ENCODE measurements at places on chromosomes 2 and 18. TPM values are rescaled to one million over a fixed set of nuclear protein-coding genes. Genes with fewer than 3 reads are reported as not detected.

GRCh38 chr2:37282746-37283145, 41.9 kb downstream of the PRKD3 start:
- no peak overlapping the region for H3K27ac ChIP-seq
- H3K4me3 ChIP-seq: no peak overlapping the region
- H3K4me1 ChIP-seq: no peaks in the 10 kb centered on the region
- DNase-seq: no peak
- peaks cover 40% of the 10 kb centered on the region for H3K36me3 ChIP-seq

The RAD51AP2 gene
- total RNA-seq: 1.2 TPM

DNA sequence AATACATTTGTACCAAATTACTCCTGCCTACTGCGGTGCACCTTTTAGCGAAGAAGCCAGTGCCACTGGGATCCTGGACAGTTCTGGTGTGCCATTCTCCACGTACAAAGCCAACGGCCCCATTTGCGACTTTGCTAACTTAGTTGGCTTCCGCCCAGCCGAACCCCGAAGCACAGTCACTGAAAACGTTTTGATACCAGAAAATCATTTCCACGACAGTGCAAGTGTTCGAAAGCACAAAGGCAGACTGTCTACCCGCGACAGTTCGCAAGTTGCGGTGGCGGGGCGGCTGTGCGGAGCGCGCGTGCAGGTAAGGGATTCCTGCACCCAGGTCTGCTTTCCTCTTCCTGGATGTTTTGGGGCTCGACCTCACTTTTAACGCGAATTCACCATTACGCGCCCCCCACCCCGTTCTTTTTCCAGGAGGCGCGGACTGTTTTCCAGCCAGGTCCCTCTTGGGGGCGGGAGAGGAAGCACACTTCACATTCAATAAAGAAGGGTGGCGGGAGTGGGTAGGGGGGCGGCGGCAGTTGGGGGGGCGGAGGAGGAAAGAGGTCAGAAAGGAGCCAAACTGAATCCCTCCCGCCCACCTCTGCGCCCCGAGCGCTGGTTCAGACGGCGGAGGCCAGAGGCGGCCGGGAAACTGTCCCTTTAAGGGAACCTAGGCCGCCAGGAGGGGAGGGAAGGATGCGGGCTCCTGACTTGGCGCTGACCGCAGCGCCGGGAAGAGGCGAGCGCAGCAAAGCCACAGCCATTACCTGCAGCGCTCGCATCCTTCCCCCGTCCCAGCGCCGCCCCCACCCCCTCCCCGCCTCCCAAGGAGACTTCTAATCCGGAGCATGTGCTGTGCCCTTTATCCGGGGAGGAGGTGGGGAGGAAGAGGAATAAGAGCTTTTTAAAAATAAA, 107.4 kb upstream of the KCTD1 start:
- peak overlapping the region; percentile 71 for H3K4me3 ChIP-seq
- peaks cover 64% of the 10 kb centered on the region for H3K27me3 ChIP-seq
- no peak overlapping the region for H3K27ac ChIP-seq
- H3K4me1 ChIP-seq: peaks cover 24% of the 10 kb centered on the region
- H3K36me3 ChIP-seq: no peaks in the 10 kb centered on the region
- DNase-seq: peak; percentile 76

DNA sequence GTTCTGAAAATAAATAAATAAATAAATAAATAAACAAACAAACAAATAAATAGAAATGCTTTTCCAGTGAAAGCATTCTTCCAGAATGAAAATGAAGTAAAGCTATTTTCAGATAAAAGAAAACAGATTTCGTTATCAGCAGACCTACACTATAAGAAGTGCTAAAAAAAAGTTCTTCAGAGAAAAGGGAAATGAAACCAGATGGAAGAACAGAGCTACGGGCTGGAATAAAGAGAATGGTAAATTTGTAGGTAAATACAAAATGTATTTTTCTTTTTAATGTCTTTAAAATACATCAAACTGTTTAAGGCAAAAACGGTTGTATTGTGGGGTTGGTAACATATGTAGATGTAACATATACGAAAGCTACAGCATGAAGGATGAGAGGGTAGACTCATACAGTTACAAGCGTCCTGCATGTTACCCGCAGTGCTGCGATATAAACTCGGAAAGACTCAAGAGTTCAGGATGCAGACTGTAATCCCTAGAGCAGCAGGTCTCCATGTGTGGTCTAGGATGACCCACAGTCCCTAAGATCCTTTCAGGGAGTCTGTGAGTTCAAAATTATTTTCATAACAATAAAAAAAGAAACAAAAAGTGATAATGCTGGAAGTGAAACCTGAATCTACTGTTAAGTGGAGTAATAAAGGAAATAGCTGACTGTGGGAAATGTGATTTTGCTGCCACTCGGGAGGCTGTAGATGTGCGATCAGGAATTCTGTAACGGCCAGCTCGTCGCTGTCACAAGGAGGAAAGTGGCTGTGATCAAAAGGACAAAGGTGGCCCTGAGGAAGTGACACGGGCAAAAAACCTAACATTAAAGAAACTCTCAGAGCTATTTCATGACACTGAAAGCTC, 5.3 kb upstream of the RAB12 start:
- DNase-seq: no peak
- no peaks in the 10 kb centered on the region for H3K36me3 ChIP-seq
- no peak overlapping the region for H3K4me3 ChIP-seq
- H3K27ac ChIP-seq: no peak overlapping the region

DNA sequence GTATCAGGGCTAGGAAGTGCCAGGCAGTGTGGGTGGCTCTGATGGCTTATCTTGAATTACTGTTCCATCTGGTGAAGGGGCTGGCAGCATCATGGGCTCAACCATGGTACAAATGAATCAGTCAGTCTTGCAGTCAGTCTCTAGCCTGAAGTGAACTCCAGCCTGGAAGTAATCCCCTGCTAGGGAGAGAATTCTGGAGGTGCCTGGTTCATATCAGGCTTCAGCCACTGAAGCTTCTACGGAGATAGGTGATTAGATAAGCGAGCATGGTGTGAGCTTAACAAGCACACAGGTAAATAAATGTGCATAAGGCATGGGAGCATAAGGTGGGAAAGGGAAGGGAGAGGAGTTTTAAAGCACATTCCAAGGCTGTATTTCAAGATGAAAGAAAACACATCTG, 541.7 kb downstream of the MBD2 start:
- DNase-seq: no peak
- H3K27ac ChIP-seq: no peak overlapping the region
- H3K36me3 ChIP-seq: no peaks in the 10 kb centered on the region
- no peak overlapping the region for H3K4me3 ChIP-seq

GRCh38 chr18:51051105-51051712, 21.2 kb downstream of the SMAD4 start:
- peak; percentile 81 for DNase-seq
- H3K27ac ChIP-seq: no peak overlapping the region
- peaks cover 29% of the 10 kb centered on the region for H3K36me3 ChIP-seq
- H3K4me1 ChIP-seq: no peaks in the 10 kb centered on the region

DNA sequence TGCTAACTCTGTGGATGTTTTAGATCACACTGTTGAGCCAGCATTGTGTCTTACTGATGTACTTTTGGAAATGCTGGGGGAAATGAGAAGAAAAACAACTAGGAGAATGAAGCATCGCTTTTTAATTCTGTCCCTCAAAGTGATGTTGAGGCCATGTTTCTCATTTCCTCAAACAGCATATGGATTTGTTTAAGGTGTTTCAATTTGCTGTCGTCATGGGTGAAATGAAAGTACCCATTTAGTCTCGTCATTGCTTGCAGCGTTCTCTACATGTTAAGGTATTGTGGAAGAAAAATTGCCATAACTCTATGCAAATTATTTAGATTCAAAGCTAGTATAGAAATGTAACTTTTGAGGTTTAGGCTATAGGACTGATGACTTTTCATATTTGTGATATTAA, 151.3 kb downstream of the KCTD1 start:
- H3K27ac ChIP-seq: no peak overlapping the region
- no peak for DNase-seq
- H3K36me3 ChIP-seq: no peaks in the 10 kb centered on the region
- H3K27me3 ChIP-seq: no peaks in the 10 kb centered on the region

GRCh38 chr2:30417253-30417652, 29.8 kb upstream of the LCLAT1 start:
- H3K27ac ChIP-seq: peak overlapping the region; percentile 90
- H3K4me3 ChIP-seq: no peak overlapping the region
- H3K27me3 ChIP-seq: no peaks in the 10 kb centered on the region
- DNase-seq: peak; percentile 87
- no peaks in the 10 kb centered on the region for H3K36me3 ChIP-seq

The RBM43 gene
- total RNA-seq: 1.1 TPM

DNA sequence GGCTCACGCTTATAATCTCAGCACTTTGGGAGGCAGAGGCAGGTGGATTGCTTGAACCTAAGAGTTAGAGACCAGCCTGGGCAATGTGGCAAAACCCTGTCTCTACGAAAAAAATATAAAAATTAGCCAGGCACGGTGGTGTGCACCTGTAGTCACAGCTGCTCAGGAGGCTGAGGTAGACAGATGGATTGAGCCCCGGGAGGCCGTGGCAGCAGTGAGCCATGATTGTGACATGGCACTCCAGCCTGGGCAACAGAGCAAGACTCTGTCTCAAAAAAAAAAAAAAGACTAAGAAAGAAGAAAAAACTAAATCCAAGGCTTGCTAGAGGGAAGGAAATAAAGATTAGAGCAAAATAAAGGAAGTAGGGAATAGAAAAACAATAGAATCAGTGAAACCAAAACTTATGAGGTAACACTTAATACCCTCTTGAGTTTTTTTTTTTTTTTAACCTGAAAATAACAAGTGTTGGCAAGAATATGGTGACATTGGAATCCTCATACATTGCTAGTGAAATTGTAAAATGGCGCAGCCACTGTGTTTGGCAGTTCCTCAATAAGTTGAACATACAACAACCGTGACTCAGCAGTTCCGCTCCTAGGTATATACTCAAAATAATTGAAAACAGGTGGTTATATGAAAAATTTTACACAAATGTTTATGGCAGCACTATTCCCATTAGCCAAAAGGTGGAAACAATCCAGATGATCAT, 85.2 kb downstream of the EML4 start:
- no peaks in the 10 kb centered on the region for H3K36me3 ChIP-seq
- no peaks in the 10 kb centered on the region for H3K27me3 ChIP-seq
- no peak overlapping the region for H3K27ac ChIP-seq
- H3K4me1 ChIP-seq: peaks cover 26% of the 10 kb centered on the region

GRCh38 chr2:64613276-64613675, 40.4 kb downstream of the SERTAD2 start:
- H3K36me3 ChIP-seq: no peaks in the 10 kb centered on the region
- H3K4me1 ChIP-seq: peaks cover 38% of the 10 kb centered on the region
- H3K27ac ChIP-seq: no peak overlapping the region
- no peak overlapping the region for H3K4me3 ChIP-seq
- no peaks in the 10 kb centered on the region for H3K27me3 ChIP-seq

- no peaks in the 10 kb centered on the region for H3K36me3 ChIP-seq
- peaks cover 5% of the 10 kb centered on the region for H3K4me1 ChIP-seq
- no peaks in the 10 kb centered on the region for H3K27me3 ChIP-seq
- no peak overlapping the region for H3K4me3 ChIP-seq
These were observed 290.4 kb downstream of the PTPRM start for GRCh38 chr18:7857562-7857961.

The SGPP2 gene
- total RNA-seq: 0.34 TPM

The ARHGEF33 gene
- total RNA-seq: 0.19 TPM

The LIPG gene
- total RNA-seq: 13.2 TPM

- no peaks in the 10 kb centered on the region for H3K36me3 ChIP-seq
- H3K27ac ChIP-seq: peak overlapping the region; percentile 100
- H3K4me1 ChIP-seq: peaks cover 39% of the 10 kb centered on the region
- no peak overlapping the region for H3K4me3 ChIP-seq
- H3K27me3 ChIP-seq: no peaks in the 10 kb centered on the region
These were observed 11.1 kb upstream of the KCMF1 start for GRCh38 chr2:84959566-84960506.

Measured in neural progenitor cell (in vitro differentiated cells).